ENCODE measurements at places on chromosomes 3 and 15.

DNA sequence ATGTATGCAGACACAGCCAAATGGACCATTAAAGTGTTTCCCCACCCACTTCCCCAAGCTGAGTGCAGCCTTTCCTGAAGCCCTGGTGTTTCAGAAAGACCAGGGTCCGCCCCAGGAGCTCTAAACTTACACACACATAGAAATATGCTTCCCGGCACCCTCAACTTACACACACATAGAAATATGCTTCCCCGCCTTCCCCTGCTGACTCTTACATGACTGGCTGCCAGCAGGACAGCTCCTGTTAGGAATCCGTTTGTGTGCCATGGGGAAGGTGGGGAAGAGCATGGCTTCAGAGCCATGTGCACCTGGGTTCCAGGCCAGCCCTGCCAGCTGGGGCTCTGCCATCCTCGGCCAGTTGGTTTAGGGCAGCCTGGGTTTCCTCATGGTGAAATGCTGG, 3.6 kb downstream of the CLEC3B start:
- DNase-seq: no peak

DNA sequence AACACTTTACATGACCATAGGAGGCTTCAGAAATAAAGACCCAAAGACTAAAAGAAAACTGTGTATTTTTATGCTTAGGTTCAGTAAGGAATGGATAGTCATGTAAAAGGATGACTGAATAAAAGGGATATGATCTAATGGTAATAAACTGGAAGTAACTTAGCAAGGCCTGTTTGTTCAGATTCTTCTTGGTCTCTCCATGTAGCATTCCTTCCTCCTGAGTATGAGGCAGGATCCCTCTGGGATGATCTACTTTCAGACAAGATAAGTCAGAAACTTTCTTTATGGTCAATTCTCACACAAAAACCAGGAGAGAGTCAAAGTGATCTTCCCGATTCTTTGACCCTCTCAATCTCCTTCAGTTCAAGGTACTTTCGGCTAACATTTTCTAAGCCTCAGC, 340.8 kb upstream of the DCBLD2 start:
- no peak for DNase-seq

- DNase-seq: no peak
Measured at GRCh38 chr15:49989498-49989897, 129.5 kb downstream of the ATP8B4 start.

- DNase-seq: no peak
Measured at GRCh38 chr3:78728406-78729145, 1039.2 kb downstream of the ROBO1 start.

DNA sequence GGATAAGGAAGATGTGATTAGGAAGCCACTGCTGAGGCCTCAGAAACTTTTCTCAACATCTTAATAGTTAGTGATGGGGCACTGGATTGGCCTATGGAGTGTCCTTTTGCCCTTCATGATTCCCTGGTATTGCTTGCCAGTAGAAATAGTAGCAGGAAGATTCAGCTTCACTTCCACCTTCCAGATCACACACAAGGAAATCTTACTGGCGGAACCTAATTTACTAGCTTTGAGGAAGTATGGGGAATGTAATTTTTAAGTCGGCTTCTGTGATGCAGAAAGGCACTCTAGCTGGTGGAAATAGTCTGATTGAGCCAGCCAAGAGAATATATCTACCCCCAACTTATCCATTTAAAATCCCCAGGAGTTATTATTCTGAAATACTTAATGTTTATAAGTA, 46.5 kb downstream of the LPP start:
- no peak for DNase-seq

GRCh38 chr3:106533093-106533787, 664.4 kb upstream of the CBLB start:
- DNase-seq: no peak

DNA sequence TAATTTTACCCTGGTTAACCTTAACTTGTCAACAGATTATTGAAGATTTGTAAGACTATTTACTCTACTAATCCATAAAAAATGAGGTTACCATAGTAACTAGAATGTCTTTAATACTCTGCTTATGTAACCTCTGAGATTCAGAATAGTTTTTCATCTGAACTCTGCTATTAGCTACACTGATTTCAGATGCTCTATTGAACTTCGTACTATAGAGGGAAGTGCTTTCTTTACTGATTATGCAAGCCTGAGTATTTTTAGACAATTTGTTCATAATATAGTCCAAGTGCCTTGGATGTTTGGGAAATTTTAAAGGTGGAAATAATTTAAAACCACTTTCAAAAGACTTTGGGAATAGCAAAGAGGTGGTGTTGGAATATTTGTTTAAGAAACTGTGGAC, 107.9 kb upstream of the GBE1 start:
- DNase-seq: no peak

- no peak for DNase-seq
Measured at GRCh38 chr3:170560296-170560695, 25.6 kb downstream of the SLC7A14 start.

GRCh38 chr3:89042236-89042835, 65.1 kb upstream of the EPHA3 start:
- DNase-seq: no peak

DNA sequence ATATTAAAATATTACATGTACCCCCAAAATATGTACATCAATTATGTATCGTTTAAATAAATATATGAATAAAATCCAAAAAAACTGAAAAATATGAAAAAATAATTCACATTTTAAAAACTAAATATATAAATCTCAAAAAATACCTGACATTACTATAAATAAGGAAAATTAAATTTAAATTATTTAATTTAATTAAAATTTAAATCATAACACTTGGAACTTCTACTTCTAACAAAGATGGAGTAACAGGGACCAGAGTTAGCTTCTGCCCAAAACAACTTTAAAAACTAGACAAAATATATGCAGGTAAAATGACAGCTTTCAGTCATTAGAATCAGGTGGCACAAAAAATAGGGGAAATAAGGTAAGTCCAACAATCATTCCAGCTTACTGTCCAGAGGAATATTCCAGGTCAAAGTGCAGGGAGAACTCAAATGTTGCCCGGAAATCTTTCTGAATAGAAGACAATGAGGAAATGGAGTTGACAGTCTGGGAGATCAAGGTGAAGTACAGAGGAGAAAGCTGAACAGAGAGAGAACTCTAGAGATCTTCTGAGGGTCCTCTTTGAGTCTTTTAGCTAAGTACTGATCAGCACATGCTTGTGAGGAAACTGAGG, 207.7 kb upstream of the ATP11B start:
- no peak for DNase-seq

DNA sequence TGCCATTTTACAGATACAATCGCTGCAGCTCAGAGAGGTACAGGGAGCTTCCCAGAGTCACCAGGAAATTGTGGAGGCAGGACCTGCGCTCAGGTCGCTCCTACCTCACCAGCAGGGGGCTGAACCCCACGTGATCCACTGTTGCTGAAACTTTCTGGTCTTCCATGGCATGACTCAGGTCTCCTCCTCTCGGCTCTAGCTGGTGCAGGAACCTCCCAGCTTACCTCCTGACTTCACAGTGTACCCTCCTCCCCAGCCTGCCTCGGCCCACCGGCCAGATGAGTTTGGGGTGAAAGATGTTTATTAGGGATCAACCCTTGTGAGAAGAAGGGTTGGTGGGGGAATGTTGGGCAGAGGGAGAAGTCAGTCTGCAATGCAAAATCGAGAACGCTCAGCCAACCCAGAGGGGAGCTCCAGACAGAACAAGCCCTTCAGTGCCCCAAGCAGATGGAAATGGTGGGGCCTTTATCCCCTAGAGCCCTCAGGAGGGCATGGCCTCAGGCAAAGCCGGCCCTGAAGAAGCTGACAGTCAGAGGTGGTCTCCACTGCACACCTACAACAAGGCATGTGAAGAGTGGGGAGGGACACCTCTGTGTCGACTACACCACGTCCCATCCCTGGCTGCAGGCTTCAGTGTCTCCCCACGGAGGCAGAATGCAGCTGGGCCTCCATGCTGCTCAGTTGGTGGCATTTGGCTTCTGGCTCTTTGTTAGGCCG, 118.6 kb upstream of the PRR20G start:
- DNase-seq: no peak

DNA sequence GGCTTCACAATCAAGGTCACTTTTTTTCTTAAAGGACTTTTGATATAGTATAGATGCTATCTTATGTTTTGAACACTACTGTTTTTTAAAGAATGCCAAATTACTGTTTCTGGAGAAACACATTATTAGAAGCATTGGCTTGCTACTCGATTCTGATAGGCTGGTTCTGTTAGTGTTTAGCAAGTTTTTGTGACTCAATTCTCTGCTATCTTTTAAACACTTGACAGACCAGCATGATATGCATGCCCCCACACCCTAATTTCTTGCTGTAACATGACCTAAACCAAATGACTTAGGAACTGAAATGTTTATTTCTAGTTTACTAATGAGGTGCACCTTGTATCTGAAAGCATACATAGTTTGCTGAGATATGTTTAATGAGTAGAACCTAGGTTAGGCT, 5.5 kb upstream of the IL20RB start:
- no peak for DNase-seq

GRCh38 chr15:100690032-100690794, 87.8 kb downstream of the ASB7 start:
- no peak for DNase-seq

DNA sequence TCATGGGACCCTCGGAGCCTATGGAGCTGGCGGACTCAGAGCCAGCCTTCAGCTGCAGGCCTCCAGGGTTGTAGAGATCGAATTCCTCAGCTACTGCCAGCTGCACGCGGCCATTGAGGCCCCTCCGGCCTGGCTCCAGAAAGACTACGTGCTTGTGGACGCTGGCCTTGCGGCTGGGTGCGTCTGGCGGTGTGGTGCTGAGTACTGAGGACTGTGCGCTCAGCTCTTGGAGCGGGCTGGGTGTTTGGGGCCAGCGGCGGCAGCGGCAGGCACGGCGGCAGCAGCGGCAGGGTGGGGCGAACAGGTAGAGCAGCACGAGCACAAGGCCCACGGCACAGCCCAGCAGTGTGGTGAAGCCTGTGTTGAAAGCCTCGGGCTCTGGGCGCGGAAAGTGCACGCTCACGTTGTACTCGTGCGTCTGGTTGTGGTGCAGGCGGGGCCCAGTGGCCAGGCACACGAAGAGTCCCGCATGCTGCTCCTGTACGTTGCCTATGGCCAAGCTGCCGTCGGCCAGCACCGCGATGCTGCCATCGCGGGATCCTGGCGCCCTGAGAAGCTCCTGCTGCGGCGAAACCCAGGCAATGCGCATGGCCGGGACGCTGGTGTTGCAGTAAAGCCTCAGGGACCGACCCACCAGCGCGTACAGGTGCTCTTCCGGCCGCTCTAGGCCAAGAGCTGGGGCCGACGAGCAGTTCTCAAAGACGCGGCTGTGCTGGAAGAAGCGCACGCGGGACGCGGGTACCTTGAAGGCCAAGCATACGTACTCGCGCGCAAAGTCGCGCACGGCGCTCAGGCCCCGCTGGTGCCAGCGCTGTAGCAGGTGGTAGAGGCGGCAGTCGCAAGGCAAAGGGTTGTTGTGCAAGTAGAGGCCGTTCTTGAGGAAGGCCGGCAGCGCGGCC, 1.3 kb downstream of the AMIGO3 start:
- DNase-seq: no peak

GRCh38 chr3:169512991-169513390, 150.5 kb downstream of the MECOM start:
- no peak for DNase-seq

- DNase-seq: no peak
Measured at GRCh38 chr3:125110876-125111480, 55.2 kb upstream of the HEG1 start.

DNA sequence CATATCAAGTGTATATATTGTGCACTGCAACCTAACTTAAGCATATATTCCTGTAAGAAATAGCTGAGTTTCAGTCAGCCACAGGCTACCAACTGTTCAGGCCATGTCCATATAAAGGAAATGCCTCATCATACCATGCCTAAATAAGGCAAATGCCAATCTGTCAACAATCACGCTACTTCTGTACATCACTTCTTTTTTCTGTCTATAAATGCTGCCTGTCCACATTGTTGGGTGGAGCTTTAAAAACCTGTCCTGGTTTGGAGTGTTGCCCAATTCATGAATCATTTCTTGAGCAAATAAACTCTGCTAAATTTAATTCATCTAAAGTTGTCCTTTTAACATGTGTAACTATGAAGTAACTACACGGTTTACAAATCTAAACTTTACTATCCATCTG, 1091.9 kb downstream of the NSUN3 start:
- no peak for DNase-seq

- DNase-seq: no peak
Measured at GRCh38 chr15:78651007-78651406, 10.0 kb upstream of the CHRNB4 start.

DNA sequence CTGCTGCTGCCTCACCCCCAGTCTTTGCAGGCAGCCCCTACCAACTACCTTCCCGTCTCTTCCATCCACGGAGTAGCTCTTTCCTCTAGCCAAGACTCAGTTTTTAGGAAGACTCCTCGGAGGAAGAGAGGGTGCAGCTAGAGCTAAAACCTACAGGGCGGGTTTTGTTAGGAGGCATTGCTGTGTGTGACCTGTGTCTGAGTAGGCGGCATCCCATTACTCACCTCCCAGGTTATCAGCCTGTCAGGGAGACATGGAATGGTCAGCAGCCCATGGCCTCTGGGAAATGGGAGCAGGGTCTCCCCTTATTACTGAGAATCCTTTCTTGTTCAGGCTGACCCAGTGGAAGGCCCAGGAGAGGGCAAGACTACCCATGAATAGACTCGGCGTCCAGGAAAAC, 43.8 kb upstream of the FGD5 start:
- no peak for DNase-seq

GRCh38 chr15:79195802-79196201, 86.7 kb upstream of the ANKRD34C start:
- DNase-seq: no peak

DNA sequence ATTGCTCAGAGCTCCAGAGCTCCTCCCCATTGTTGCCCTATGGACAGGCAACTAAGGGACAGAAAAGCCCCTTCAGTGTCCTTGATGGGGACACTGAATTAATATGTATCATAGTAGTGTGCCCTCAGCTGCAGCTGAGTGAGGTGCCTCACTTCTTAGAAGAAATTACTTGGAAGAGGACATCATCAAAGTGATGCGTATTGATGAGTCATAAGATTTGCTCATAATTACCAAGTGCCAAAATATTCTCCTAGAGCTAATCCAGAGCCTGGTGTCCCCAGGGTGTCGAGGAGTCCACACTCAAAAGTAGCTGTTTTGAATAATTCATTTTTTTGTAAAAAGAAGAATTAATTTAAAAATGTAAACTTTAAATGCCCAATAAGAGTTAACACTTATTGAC, 200.7 kb upstream of the SEMA6D start:
- no peak for DNase-seq

GRCh38 chr15:69591905-69592508, 139.4 kb downstream of the RPLP1 start:
- no peak for DNase-seq

GRCh38 chr3:48553361-48553760, 3.2 kb downstream of the PFKFB4 start:
- no peak for DNase-seq

GRCh38 chr15:76274226-76274625, 37.0 kb downstream of the ETFA start:
- DNase-seq: no peak

- DNase-seq: no peak
Measured at GRCh38 chr3:153334558-153334957, 172.5 kb downstream of the RAP2B start.
